ENCODE measurements at places on chromosomes 1 and 21. TPM values are rescaled to one million over a fixed set of nuclear protein-coding genes. Genes with fewer than 3 reads are reported as not detected.

AMPD1 gene
- not detected for total RNA-seq

DNA sequence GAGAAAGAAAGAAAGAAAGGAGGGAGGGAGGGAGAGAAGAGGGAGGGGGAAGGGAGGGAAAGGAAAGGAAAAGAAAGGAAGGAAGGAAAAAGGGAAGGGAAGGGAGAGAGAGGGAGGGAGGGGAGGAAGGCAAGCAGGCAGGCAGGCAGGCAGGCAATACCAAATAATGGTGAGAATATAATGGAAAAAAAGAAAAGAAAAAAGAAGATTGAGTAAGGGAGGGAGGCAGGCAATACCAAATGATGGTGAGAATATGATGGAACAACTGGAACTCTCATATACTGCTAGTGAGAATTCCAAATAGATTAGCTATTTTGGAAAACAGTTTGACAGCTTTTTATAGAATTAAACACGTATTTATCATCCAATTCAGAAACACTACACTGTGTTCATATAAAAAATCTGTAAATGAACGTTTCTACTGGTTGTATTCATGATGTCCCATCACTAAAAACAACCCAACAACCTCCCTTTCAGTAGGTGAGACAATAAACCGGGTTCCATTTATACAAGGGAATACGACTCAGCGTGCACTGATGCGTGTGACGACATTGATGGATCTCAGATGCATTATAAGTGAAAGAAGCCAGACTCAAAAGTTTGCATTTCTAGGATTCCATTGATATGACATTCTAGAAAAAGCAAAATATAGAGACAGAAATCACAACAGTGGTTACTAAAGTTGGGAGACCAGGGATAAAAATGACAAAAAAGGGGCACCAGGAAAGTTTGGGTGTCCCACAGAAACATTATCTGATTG, 226.4 kb downstream of the DSCAM start:
- DNase-seq: no peak

CDC20 gene
- 11.0 TPM for total RNA-seq

ZNF436 gene
- total RNA-seq: 20.9 TPM

NBPF6 gene
- not detected for total RNA-seq

LEPR gene
- total RNA-seq: 16.2 TPM

DNA sequence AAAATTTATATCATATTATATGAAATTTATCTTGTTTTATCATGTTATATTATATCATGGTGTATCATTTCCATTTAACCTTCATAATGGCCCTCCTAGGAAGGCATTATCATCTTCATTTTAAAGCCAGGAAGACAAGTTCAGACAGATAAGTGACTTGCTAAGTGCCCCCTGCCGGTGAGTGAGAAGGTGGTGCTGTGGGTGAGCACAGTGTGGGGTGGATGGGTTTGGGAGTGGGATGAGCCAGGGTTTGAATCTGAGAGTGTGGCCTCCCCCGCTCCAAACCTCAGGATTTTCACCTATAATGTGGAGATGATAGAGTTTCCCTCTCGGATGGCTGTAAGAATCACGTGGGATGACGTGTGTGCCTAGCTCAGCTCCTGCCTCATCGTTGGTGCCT, 108.7 kb upstream of the IGSF21 start:
- DNase-seq: no peak

PTPRC gene
- total RNA-seq: 33.4 TPM

SLC45A1 gene
- 13.8 TPM for total RNA-seq

- DNase-seq: no peak
Measured at GRCh38 chr1:31745096-31745945, 18.8 kb downstream of the ADGRB2 start.

DNA sequence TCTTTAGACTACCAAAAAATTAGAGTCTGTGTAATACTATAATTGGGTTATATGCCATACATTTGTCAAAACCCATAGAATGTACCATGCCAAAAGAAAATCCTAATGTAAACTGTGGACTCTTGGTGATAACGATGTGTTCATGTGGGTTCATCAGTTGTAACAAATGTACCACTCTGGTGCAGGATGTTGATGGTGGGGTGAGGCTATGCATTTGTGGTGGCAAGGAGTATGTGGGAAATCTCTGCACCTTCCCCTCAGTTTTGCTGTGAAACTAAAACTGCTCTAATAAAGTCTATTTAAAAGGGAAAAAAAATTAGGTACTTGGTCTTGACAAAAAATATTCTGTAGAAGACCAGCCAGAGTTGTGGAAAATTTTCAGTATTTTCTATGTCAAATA, 43.4 kb downstream of the INKA2 start:
- no peak for DNase-seq

DNA sequence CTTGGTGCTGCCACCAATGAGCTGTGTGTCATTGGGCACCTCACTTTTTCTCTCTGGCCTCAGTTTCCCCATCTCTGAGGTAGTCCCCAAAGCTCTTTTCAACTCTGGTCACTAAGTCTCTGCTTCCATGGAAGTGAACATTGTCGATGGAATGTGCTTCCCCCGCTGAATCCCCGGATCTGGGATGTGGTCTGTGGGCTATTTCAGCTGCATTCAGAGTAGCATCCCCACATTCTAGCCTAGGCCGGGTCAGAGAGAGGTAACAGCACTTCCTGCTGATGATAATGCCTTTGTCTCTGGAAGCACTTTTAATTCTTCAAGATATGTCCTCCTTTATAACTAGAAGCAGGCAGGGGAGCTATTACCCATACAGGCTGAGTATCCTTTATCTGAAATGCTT, 29.8 kb downstream of the RASSF5 start:
- no peak for DNase-seq

DNA sequence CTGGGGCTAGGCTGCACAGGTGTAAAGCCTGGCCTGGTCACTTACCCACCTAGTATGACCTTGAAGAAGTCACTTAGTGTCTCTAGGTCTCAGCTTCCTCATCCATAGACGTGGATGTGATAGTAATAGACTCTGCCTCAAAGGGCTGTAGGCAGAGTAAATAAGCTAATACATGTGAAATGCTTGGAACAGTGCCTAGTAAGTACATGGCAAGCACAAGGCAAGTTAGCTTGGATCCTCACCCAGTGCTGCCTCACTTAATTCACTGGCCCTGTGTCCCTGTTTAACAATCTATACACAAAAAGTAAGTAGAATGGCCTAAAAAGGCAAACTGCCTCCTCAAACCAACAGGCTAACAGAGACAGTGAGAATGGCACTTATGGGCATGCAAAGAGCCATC, 167.8 kb downstream of the PIGK start:
- no peak for DNase-seq

GRCh38 chr1:182121787-182122186, 60.3 kb upstream of the ZNF648 start:
- DNase-seq: no peak

TMEM183A gene
- 73.2 TPM for total RNA-seq

- DNase-seq: peak; percentile 77
Measured at GRCh38 chr1:17795836-17796645, 40.9 kb downstream of the ACTL8 start.

NHLH1 gene
- total RNA-seq: not detected

GRCh38 chr1:240691909-240692705, 80.2 kb upstream of the GREM2 start:
- DNase-seq: no peak

DNA sequence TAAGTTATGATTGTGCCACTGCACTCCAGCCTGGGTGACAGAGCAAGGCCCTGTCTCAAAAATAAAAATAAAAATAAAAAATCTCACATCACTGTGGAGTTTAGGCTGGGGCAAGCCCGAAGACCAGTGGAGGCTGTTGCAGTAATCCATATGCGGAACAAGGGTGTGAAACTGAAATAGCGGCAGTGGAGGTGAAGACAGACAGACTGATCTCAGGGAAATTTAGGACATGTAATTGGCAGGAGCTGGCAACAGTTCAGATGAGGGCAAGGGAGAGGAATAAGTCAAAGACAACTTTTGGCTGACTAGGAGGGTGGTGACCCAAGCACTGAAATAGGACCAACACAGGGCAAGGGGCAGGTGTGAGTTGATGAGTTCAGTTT, 8.4 kb downstream of the ARMH1 start:
- DNase-seq: no peak

CDC7 gene
- 3.4 TPM for total RNA-seq

DNA sequence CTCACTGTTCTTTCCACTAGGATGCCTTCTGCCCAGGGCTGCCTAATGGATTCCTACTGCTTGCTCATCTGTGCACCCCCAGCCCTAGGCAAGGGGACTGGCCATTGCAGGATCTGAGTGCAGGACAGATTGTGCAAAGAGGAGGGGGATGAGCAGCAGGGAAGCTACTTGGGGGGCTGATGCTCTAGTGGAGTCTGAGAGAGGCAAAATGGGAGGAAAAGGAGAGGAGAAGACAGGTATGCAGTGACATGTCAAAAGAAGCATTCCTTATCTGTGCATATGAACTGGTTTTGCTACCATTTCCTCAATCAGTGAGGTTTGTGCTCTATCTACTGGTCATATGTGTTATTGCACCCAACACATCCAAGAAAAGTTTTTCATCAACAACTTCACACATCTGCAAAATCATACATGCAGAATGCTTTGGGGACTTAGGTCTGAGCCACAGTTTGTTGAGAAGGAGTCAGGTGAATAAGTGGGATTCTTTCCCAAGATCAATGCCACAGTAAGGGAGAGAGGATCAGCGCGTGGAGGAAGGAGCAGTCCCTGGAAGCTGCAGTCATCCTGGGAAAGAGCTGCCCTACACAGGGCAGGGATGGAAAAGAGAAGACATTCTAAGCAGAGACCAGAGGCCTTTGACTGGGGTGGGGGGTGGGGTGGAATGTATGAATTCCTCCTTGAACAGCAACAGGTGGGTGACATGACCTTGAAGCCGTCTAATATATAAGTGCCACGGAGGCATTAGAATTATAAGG, 14.4 kb downstream of the SLC5A9 start:
- no peak for DNase-seq

MPZ gene
- total RNA-seq: 3.7 TPM

DNA sequence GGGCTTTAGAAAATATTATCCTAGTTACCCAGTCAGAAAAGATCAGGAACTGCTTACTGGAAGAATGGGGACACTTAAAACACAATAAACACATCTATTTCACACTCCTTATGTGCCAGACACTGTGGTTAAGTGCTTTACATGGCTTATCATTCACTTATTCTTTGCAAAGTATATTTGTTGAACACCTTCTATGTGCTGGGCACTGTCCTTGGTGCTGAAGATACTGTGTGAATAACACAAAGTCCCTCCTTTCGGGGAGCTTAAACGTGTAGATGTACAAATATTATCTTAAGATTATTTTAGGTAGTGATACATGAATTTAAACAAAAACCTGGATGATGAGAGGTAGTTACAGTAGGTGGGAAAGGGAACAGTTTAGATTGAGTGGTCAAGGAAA, 169.3 kb downstream of the ST6GALNAC5 start:
- DNase-seq: no peak

JMJD4 gene
- 18.2 TPM for total RNA-seq

GRCh38 chr1:117335376-117336086, 31.7 kb upstream of the MAN1A2 start:
- DNase-seq: no peak

DNA sequence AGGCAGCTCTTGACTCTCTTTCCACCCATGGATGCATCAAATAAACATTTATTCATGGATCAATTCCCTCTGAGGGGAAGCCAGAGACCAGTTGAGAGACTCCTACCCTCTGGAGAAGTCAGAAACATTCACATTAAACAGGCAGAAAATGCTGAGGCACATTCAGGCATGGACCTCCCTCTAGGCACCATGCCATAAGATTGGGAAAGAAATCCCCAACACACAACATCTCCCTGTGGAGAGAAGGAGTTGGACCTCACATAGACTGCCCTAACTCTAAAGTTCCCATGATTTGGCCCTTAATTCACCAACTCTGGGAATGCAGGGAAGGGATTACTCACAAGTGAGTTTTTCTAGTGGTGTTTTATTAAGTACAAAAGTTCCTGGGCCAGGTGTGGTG, 415.3 kb upstream of the C1orf87 start:
- no peak for DNase-seq

DNA sequence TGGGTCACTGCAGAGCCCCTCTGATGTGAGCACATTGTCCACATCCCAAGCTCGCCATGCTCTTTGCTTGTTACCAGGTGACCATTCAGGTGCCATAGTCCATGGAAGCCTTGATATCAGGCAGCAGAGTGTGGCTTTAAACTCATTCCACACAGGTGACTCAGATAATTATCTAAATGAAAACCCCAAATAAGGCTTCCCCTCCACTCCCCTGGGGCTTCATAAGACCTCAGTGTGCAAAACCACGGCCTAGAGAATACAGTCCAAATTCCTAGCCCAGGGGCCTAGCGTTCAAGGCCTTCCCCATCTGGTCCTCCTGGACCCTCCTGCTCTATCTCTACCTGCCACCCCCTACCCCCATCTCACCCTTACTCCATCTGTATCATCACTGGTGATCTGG, 97.1 kb downstream of the ARHGEF10L start:
- DNase-seq: no peak

- no peak for DNase-seq
Measured at GRCh38 chr1:241819340-241819866, 28.6 kb upstream of the EXO1 start.

DNA sequence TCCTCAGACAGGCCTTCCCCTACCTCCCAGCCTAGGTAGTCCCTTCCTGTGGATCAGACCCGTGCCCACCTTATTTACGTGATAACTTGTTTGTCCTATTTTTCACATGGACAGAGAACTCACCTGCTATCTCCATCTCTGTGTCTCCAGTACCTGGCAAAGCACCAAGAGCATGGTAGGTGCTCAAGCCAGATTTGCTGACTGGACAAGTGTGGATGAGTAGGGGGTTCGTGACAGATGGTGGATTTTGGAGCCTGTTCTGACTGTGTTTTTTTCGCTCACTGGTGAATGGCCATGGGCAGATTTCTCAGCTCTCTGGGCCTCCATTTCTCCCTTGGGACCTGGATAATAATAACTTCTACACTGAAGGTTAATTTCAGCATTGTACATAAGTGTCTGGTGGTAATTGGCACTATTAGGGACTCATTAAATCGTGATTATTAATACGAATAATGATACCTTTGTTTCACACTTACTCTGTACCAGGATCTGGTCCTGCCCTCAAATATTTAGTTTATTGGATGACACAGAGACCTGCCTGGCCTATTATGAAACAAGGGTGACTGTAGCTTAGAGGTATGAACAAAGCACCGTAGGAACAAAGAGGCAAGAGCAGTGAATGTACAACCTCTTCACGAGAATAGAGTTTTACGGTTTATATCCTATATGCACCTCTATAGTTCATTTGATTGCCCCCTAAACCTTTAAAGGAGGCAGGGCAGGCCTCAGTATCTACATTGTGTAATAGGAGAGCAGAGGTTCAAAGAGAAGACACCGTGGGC, 24.5 kb upstream of the SLC26A9 start:
- DNase-seq: no peak
